ENCODE measurements at places on chromosomes 3 and 15. TPM values are rescaled to one million over a fixed set of nuclear protein-coding genes. Genes with fewer than 3 reads are reported as not detected.
A peak's percentile ranks its signal among the peaks of the same experiment; 100 is the strongest.

DNA sequence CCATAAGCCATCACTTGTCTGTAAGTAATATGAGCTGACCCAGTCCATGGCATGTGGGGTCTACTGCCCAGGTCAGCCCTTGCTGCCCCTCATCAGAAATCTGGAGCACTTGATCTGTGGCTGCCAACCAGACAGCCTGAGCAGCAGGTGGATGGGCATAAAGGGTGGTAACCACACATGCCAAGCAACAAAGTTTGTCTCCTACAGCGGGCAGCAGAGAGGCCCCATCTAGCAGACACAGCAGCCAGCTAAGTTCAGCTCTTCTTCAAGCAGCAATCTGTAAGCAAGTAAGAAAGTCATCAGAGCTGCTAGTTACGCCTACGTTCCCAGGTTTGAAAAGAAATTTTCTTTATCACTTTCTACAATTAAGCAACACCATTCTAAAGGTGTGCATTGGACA, 27.9 kb downstream of the CHCHD4 start:
- no peak for DNase-seq

The SCAANT1 gene
- total RNA-seq = not detected

The RASGRP1 gene
- 1.1 TPM for total RNA-seq

DNA sequence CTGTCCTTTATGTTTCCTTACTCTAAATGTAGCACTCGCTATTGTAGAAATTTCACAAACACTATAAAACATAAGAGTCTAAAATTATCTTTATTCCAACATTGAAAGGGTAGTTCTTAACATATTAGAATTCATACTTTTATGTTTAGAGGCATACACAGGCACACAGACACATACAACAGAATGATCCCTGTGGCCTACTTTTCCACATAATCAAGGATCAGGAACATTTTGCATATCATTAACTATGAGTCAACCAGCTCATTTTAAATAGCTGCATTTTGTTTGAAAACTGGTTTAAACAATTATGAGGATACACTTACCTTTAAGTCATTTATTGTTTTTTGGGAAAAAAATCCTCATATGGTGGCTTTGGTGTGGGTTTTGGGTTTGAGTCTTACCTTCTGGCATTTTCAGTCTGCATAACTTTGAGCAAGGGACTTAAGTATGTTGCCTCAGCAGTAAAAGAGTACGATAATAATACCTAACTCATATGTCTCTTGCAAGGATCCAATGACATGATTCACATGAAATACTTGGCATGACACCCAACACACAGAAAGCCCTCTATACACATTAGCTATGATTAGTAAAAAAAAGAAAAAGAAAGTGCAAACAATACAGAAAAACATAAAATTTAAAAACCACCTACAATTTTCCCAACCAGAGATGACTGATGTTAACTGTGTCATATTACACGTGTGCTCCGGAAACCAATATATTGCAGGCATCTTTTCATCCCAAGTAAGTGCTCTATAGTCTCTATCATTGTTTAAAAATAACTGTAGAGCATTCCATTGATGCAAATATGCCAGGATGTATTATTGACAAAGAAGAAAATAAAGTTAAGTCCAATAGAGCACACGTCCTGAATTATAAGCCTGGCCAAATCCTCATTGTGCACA, 213.1 kb upstream of the ADAMTS9 start:
- no peak for DNase-seq

The OR5K1 gene
- total RNA-seq = not detected

The NR2F2 gene
- 174 TPM for total RNA-seq

The C3orf85 gene
- total RNA-seq = not detected

DNA sequence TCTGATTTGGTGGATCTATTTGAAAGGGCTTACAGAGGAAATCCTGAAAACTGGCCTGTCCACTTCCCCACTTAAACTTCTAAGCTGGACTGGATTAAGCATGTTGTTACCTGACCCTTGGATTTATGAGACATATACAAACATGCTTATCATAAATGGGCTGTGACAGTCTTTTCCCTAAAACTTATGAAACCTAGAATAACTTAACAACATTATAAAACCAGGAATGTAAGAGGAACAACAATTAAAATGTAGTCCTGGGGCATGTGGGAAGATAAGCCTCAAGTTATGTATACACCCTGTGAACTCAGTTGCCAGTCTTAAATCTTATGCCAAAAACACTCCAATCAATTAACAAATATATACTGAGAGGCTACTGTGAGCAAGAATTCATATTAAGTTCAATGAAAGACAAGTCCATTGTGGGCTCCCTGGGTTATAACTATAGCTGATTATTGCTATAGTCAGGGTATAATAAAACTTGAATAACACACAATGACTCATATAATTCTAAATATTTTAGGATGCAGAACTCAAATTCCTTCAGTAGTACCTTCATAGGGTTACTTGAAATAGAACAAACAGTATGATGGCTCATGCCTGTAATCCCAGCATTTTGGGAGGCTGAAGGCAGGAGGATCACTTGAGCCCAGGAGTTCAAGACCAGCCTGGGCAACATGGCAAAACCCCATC, 87.2 kb upstream of the PPIB start:
- peak; percentile 21 for DNase-seq

The SYNPR gene
- not detected for total RNA-seq

GRCh38 chr15:66839506-66840112, 137.6 kb downstream of the SMAD6 start:
- no peak for DNase-seq

DNA sequence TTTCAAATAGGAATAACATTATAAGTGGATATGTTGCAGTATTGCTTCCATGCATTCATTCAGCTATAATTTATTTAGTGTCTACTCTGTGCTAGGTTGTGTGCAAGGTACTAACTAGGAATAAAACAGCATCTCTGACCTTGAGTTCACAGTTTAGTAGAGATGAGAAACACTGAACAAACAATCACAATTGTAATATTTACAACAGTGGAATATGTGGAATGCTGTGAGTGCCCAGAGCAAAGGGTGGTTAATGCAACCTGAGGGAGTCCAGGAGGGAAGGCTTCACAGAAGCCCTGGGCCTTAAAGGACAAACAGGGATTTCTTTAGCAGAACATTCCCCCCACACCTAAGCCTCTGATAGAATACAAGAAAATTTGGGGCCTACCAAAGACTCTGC, 13.3 kb downstream of the SFMBT1 start:
- DNase-seq = no peak

DNA sequence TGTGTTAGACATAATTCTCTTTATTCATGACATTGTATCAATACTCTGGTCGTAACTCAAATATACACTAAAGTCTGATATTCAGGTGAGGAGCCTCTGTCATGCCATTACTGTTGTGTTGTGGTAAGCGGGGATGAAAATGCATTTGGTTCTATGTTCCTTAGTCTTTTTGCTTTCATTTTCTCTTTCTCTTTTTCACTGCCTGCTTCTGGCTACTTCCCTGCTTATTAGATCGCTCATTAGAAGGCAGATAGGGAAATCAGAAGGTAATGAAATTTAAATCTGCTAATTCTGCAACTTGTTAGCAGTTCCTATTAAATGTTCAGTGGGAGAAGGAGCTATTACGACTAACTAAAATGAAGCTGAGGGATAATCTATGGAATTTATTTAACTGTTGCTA, 345.0 kb downstream of the GRM7 start:
- DNase-seq = no peak

The AGTR1 gene
- total RNA-seq = not detected

GRCh38 chr3:104810896-104811295, 555.8 kb upstream of the ALCAM start:
- no peak for DNase-seq

- no peak for DNase-seq
These were observed at the start of gene CIDEC for GRCh38 chr3:9879830-9880549. Gene CIDEC (minus strand): TSS chr3:9880253. CDS start chr3:9878486, 1,767 bp downstream.

GRCh38 chr3:6439226-6439625, 421.7 kb upstream of the GRM7 start:
- DNase-seq = no peak

DNA sequence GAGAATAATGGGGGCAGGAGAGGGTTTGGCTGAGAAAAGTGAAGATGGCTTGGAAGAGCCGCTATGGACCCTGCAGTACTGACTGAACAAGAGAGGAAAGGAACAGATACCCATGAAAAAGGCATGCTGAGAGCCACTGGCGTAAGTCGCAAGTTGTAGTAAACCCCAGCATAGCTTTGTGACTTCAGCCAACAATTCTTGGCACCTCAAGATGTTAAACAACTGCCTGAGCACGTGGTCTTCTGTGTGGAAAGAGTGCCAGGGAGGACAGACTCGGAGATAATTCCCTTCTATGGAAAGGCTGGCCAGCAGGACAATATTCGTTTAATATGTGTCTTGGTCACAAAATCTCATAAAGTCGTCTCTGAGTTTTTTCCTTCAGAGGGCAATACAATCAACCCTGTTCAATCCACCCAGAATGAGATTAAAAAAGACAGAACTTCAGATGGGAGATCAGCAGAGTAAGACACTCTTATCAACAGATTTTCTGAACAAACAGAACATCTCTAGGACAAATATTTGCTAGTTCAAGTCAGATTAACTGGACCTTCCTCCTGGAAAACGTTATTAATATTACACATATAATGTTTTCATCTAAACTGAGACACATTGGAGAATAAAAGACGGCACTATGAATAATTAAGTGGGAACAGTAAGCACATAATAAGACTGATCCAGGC, 49.2 kb downstream of the NEK10 start:
- DNase-seq = no peak

The ST6GAL1 gene
- total RNA-seq = 1.9 TPM

DNA sequence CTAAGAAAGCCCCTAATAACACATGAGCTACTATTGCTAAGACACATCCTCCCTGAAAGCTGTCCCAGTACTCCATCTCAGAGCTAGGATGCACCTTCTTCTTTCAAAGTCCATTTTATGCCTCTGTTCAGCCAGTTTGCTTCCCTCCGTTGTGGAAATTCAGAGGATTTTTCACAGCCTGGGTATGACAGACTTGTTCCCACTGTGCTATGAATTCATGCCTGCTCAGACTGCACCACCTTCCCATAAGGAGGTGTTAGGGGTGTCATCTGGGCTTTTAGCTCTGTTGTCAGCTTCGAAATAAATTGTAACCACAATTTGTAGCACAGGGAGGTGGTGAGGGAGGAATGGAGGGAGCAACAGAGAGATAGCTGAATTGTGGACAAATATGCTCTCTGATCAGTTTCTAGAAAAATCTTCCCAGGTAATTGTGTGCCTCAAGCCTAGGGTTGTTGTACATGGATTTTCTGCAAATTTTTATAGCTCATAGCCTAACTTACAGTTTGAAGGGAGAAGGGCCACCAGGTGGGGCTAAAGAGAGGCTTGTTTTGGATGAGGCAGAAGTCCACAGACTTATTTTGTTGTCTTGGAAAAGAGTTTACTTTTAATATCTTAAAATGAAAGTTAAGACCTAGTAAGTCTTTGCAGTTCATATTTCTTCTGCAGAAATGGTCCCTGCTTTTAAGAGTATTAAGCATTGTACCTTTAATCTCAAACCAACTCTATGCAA, 462.0 kb downstream of the PDCD6IP start:
- DNase-seq = no peak

GRCh38 chr3:114144909-114145688, 33.8 kb downstream of the DRD3 start:
- peak; percentile 82 for DNase-seq

The SENP8 gene
- 4.1 TPM for total RNA-seq

The SPINT1 gene
- total RNA-seq = 0.12 TPM

The STRA6 gene
- total RNA-seq = 2.9 TPM

The USP4 gene
- 41.9 TPM for total RNA-seq

DNA sequence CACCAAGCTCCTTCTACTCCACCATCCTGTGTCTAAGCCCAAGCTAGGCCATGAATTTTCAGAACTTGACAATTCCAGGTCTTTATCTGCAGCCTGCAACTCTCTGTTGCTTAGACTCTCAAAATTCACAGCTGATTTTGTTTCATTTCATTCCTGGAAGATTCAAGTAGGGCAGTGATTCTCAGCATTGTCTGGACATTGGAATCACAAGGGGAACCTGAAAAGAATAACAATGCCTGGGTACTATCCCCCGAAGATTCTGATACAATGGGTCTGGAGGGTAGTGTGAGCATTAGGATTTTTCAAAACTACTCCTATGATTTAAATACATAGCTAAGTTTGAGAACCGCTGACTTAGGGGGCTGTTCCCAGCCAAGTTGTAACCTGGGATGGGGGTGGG, 534.7 kb upstream of the IL12A start:
- no peak for DNase-seq

DNA sequence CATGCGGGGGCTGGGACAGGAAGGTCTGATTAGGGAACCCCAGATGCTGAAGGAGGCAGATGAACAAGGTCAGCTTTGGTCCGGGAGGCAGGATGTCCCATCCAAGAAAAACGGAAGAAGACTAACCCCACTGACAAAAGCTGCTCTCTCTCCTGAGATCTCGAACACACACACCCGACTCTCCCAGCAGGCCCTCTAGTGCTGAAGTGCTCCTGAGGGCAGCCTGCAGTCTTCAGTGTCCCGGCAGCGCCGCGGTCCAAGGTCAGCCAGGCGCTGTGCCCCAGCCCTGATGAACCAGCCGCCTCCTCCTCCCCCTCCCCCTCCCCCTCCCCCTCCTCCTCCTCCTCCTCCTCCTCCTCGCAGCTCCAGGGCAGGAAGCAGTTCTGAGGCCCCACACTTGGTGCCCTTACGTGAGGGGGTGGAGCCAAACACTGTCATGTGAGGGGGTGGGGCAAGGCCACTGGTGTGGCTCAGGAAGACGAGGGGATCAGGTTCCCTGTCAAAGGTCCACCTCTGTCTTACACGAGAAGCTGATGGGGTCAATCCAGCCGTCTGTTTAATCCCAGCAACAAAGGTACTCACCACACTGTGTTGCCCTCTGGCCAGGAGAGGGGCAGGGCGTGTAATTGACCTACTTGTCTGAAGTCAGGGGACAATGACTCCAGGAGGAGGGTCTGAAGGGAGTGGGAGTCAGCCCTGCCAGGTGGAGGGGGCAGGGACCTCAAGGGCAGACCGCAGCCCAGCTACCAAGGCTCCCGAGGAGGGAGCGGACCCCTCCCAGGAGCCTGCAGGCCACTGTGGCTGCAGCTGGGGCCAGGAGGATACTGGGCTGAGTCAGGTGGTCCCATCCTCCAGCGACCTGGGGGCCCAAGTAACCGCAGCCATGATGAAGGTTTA, 34.3 kb downstream of the PRR23E start:
- no peak for DNase-seq

DNA sequence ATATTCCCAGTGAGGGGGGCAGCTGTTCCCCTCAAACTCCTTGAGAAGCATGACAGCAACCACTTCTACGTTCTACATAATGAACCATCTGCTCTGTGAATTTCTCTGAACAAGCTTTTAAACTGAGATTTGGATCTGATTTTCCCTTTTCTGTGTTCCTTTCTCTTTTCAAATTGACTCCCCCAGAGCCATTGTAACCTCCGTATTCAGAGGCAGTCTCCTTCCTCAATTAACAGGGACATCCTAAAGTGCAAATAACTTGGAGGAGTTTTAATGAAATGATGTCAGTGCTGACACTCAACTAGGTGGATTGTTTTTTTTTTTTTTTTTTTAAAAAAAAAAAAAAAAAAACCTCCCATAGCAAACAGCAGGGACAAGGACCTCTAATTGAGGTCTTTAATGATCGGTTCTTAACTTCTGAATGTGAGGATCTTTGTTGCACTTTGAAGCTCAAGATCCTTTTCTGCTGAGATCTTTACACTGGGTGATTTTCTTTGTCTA, 48.8 kb downstream of the ADAMTS9 start:
- no peak for DNase-seq

The RTP1 gene
- total RNA-seq = not detected

The ROBO2 gene
- 0.36 TPM for total RNA-seq

The SUMF1 gene
- total RNA-seq = 38.7 TPM

Data from HFFc6 (cell line).